Breast epithelium (tissue), 4 donors: ENCODE measurements at places on chromosomes 1 and 21.
A peak's percentile ranks its signal among the peaks of the same experiment; 100 is the strongest.

- DNase-seq: no peak
These were observed 13.8 kb downstream of the ADORA3 start for GRCh38 chr1:111489604-111490003.

- DNase-seq: no peak
These were observed 17.7 kb downstream of the CD1E start for GRCh38 chr1:158371188-158371953.

DNA sequence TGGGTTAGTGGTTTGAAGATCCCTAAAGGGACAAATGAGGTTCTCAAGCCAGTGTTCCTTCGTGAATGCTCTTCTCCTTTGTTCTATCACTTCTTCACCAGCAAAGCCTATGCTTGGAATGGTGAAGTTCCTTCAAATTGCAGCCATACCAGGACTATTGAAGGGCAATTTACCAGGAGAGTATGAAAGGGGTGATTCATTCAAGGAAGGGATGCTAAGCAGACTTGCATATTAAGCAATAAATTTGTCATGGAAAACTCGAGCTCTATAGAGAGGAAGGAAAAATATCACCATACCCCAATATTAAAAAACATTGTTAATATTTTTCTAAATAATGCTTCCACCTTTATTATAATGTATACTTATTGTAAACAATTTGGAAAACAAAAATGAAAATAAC lies 9.3 kb upstream of the TSNAX start:
- no peak for DNase-seq

DNA sequence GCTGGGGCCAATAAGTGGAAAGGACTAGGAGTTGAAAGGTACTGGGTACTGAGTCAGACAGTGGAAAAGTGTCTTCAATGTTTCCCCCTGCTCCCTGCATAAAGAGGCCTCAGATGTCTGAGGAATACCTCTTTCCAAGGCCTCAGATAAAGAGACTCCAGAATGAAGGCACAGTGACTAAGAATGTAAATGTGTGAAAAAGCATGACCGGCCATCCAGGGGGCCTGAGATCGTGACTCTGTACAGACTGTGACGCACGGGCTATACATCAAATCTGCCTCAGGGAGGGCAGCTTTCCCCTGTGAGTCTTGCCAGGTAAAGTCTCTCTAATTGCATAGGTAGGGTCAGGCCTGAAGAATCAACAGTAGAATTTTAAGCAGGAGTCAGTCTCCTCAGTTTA lies 1690.5 kb downstream of the KCNT2 start:
- no peak for DNase-seq

- no peak for DNase-seq
These were observed 1237.5 kb downstream of the MRPL39 start for GRCh38 chr21:24369746-24370145.

GRCh38 chr1:89877756-89878155 lies 56.9 kb downstream of the LRRC8D start:
- no peak for DNase-seq

- DNase-seq: no peak
These were observed 23.2 kb downstream of the KANK4 start for GRCh38 chr1:62295921-62296491.

- DNase-seq: peak; percentile 76
These were observed 62.7 kb downstream of the ADARB1 start for GRCh38 chr21:45136927-45137611.

DNA sequence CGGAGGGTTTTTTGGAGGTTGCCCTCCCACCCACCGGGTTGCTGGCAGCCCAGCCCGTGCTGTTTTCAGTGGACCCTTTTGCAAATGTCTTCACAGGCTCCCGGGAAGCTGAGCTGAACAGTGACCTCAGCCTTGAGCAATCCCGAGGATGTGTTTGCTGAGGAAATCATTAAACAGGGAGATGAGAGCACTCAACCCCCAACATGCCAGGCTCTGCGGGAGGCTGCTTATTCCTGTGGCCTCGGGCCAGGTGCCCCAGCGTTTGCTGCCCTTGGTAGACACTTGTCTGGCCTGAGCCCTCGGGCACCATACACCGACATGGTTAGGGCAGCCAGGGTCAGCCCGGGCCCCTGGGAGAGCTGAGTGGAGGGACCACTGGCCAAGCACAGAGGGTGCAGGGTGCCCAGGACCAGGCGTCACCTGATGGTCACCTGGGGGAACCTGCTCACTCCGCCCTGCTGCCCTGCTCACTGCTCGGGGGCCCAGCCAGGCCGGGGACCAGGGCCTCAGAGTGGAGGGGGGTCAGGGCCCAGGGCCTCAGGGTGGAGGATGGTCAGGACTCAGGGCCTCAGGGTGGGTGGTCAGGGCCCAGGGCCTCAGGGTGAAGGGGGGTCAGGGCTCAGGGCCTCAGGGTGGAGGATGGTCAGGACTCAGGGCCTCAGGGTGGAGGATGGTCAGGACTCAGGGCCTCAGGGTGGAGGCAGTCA lies 42.5 kb upstream of the POFUT2 start:
- DNase-seq: no peak

GRCh38 chr1:89310976-89311375 lies 38.3 kb upstream of the GBP5 start:
- no peak for DNase-seq

GRCh38 chr1:74699331-74699730 lies 25.7 kb upstream of the ERICH3 start:
- DNase-seq: no peak

DNA sequence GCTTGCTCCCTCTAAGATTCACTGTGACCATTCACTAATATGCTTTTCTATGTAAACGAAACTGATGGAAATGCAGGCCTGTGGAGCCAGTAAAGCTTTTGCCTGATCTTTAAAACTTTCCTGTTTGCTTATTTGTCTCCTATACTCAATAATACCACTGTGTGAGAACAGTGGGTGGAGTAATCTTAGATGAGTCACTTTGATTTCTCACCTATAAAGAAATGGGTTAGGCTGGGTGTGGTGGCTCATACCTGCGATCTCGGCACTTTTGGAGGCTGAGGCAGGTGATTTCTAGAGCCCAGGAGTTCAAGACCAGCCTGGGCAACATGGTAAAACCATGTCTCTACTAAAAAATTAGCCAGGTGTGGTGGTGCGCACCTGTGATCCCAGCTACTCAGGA lies 70.8 kb downstream of the RWDD3 start:
- no peak for DNase-seq

- no peak for DNase-seq
These were observed 26.8 kb upstream of the RNF19B start for GRCh38 chr1:32991386-32991785.
